Nucleus accumbens (tissue), 56 donors: ENCODE measurements at places on chromosomes 5 and 9.

DNA sequence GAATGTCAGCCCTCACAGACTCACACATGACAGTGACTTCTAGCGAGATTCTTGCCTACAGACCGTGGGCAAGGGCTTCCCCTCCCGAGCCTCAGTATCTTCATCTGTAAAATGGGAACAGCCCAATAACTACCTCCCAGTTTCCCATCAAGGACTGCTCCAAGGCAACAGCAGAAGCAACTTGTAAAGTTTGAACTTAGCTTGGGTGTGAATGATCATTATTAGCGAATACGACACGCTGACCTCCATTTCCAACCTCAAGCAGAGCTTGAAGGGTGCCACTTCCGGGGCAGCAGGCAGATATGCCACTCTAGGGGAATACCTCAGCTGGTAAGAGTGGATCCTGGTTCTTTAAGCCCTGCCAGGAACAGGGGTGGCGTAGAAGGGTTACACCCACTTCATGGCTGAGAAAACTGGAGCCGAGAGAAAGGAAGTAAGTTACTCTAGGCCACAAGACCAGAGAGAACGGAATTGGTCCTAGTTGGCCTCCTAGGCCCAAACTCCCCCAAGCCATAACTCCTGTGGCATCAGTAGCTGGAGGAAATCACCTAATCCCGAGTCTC is 2.0 kb downstream of the RNF44 start:
- no peak for DNase-seq

GRCh38 chr5:57386958-57387357 is 95.7 kb downstream of the ACTBL2 start:
- no peak for DNase-seq

GRCh38 chr5:113825176-113825575 is 311.7 kb downstream of the YTHDC2 start:
- DNase-seq = no peak

GRCh38 chr9:71704796-71705195 is 63.5 kb downstream of the CEMIP2 start:
- no peak for DNase-seq

DNA sequence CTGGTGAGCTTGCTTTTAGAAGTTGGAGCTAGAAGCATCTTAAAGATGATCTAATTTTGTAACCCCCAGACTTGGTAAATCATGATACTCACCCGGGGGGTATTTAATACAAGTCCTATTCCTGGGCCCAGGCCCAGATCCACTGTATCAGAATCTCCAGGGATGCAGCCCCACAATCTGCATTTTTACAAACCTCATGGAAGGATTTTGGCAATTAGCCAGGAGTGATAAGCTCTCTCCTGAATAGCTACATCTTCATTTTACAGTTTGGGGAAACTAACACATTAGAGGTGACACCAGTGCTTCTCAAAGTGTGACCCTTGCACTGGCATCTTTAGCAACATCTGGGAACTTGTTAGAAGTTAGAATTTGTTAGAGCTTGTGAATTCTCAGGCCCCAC is 31.2 kb upstream of the OTP start:
- DNase-seq = no peak

GRCh38 chr5:68710514-68710913 is 383.3 kb upstream of the SLC30A5 start:
- no peak for DNase-seq

DNA sequence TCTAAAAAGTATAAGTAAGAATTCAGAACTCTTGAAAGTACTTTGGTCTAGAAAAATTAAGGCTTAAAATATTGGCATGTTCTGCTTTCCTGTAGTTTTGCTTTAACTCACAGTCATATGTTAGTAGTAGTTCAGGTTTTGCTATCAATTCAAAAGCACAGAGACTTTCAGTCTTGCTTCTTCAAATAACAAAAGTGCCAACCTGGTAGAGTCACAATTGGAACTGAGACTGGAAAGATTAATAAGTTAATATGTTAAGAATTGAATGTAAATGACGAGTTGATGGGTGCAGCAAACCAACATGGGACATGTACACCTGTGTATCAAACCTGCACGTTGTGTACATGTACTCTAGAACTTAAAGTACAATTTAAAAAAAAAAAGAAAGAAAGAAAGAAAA is 822.3 kb downstream of the MTRR start:
- DNase-seq = no peak

GRCh38 chr9:134560206-134560605 is 81.4 kb upstream of the COL5A1 start:
- DNase-seq = no peak

DNA sequence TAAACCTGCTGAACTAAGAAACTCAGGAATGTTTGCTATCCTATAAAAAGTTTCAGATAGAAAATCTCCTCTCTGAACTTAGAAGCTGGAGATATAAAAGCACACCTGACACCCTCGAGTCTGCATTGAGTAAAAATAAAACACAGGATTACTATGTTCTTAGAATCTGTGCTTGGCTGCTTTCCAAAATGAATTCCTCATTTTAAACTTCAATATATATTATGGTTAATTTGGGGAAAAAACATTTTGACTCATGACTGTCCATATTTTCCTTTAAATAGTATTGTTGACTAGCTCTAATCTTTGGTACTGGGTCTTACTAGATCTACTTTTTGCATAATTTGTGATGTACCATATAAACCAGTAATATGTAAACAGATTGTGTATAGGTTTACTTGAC is 36.7 kb downstream of the FBXW2 start:
- DNase-seq = no peak

- no peak for DNase-seq
Observed at GRCh38 chr9:105864248-105864898, 170.0 kb downstream of the TMEM38B start.

- no peak for DNase-seq
Observed at GRCh38 chr5:67793418-67793817, 422.1 kb upstream of the PIK3R1 start.
